ENCODE measurements at places on chromosomes 13 and 19.

- DNase-seq: no peak
Measured at GRCh38 chr19:4707322-4707721, 16.3 kb downstream of the DPP9 start.

DNA sequence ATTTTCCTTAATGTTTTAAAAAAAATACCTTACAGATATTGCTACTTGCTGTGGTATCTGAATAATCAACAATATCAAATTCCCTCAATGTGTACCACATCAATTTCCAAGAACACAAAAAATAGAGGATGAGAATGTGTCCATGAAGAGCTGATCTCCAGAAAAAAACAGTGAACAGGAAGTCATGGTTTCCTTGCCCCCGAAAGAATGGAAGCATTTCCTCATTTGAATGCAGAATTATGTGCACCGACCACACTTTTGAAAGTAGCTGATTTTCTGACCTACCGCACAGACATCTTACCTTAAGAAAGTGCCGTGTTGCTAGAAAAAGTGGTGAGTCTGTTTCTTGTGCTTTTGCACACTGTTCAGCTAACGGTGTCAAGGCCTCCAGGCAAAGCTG, 13.4 kb upstream of the EEF1AKMT1 start:
- DNase-seq: no peak

GRCh38 chr19:21765151-21765550, 2.2 kb downstream of the ZNF100 start:
- DNase-seq: no peak

GRCh38 chr19:38699027-38699346, 45.3 kb downstream of the CAPN12 start:
- no peak for DNase-seq

DNA sequence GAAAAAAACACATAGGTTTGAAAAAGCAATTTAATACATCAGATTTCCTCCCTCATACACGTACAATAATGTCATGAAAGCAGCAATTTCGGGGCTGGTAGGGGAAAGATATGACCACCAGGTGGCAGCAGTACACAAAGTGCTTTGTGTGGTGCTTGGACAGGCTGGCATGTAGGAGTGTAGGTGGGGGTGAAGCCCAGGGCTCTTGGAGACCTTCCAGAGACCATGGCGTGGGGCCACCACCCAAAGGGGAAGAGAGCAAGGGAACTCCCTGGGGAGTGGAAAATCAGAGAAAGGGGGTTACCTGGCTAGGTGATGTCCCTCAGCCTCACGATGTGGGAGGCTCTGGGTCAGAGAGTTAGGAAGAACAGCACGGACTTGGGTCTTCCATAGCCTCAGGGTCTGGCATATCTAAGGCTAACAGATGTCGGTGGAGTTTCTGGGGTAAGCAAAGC, 11.8 kb upstream of the CCNA1 start:
- DNase-seq: peak; percentile 78

DNA sequence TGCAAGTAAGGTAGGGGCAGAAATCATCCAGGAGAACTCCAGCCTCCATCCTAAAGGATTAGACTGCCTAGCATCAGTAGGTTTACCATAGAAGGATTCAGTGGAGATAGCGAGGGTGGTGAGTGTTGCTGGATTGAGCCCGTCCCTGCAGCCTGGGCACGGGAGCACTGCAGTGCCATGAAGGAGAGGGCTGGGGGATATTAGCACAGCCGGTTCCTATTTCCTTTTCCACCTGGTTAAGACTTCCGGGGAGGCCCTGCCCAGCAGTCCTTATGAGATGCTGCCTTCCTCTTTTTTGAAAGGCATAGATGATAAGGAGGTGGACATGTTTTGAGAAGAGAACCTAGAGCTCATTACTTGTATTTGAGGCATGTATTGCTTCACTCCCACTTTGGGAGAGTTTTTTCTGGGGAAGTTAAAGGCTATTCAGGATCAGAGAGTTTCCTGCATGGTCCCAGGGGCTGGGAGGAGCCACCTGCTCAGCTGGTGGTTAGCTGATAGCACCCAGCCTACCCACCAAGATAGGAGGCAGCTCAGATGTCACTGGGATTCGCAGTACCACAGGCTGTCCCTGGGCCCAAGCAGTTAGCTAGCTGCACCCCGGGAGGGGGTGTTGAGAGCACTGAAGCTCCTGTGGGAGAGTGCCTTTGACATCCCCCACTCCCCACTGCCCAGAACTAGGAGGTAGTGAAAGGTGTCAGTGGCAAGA, 17.2 kb downstream of the ACTN4 start:
- no peak for DNase-seq

DNA sequence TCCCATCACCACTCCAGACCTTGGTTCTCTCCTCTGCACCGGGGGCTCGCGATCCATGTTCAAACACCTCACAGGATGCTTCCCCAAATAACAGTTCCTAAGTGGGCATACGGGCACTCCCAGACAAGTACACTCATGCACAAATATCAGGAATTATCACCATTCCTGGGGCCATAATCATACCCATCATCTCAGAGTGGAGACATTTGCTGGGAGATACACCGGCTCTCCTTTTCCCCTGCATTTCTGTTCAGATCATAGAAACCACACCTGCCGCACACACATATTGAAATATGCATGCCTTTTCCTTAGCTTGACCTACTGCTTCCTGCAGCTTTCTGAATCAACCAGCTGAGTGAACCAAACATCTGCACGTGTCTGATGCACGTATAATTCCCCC, 33.9 kb upstream of the MBNL2 start:
- no peak for DNase-seq

DNA sequence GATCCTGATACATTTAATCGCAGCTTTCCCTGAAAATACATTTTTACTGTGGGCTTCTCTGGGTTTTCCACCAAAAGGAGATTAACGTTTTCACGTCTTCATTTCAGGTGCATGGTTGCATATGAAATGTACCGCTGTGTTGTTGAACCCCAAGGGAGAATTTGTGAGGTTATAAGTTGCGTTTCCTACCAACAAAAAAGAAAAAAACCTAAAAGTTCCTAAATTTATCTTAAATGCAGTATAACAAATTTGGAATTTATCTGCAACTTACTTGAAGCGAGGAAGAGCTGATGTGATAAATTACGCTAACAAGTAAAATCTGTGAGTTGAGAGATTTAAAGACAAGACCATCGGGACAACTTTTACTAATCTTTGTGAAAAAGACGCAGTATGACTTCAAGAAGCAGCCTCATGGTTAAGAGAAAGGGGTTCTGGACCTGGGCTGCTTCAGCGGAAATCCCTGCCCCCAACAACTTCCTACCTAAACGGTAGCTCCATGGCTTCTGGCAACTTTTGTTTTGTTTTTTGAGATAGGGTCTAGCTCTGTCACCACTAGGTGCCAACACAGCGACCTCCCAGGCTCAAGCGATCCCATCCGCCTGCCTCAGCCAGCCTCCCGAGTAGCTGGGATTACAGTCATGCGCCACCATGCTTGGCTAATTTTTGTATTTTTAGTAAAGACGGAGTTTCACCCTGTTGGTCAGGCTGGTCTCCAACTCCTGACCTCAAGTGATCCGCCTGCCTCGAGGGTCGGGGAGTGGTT, 958 bp upstream of the OBI1 start:
- DNase-seq: no peak

DNA sequence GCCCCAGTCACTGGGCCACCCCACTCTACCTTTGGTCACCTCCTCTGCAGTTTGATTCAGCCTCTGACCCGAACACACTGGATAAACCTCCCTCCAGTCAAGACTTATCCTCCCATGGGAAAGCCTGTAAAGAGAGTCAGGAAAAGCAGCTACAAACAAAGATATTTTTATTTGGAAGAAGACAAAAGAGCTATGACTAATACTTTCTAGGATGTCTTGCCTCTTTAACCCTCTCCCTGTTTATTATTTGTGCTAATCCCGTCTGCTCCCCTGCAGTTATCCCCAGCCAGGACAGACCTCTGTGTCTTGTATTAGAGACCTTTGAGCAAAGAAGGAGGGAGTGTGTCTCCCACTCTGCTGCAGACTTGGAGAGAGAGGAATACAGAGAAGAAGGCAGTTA, 178.3 kb downstream of the EFNB2 start:
- no peak for DNase-seq

DNA sequence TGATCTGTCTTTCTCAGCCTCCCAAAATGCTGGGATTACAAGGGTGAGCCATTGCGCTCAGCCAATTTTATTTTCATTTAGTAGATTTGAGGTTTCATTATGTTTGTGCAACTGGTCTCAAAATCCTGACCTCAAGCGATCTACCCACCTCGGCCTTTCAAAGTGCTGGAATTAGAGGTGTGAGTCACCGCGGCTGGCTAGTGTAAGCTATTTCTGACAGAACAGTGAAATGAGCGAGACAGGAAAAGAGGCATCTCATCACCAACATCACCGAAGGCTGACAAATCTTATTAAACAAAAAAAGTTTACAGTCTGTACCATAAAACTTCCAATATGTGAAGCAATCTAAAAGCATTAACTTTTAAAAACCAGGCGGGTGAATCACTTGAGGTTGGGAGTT, 12.2 kb upstream of the ZNF888 start:
- DNase-seq: no peak

- no peak for DNase-seq
Measured at GRCh38 chr19:34067861-34068271, 104.4 kb upstream of the LSM14A start.

DNA sequence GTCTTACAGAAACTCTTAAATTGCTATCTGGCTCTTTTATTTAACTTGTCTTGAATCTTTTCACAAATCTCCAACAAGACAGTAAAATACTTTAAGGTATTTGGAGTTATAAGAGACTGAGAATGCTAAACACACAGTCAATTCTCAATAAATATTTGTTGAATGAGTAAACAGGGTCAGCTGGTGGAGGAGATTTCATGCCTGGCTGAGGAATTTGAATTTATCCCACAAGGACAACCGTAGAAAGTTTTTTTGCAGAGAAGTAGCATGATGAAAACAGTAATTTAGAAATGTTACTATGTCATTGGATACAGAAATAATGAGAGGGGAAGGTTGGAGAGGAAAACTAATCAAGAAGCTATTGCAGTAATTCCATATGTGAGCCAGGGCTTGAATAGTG, 1223.7 kb downstream of the PCDH17 start:
- DNase-seq: no peak

Measured in activated CD4-positive, alpha-beta memory T cell treated with anti-CD3 and anti-CD28 coated beads, Interleukin-2, amount 10 ng/mL, durations not matched to agents 7 days and 5 days (primary cell).